ENCODE measurements at places on chromosomes 16 and 17. TPM values are rescaled to one million over a fixed set of nuclear protein-coding genes. Genes with fewer than 3 reads are reported as not detected.

MFAP4 gene
- total RNA-seq, result 5.0 TPM

KRTAP3-1 gene
- not detected for total RNA-seq

DHX58 gene
- total RNA-seq, result 1.1 TPM

GRB7 gene
- 0.18 TPM for total RNA-seq

VAT1L gene
- total RNA-seq, result 18.1 TPM

SOCS1 gene
- 2.2 TPM for total RNA-seq

TMEM204 gene
- 7.0 TPM for total RNA-seq

CD19 gene
- total RNA-seq, result not detected

CDH13 gene
- 45.8 TPM for total RNA-seq

PITPNM3 gene
- total RNA-seq, result 0.56 TPM

KRTAP4-1 gene
- not detected for total RNA-seq

PIMREG gene
- 19.4 TPM for total RNA-seq

MAF gene
- total RNA-seq, result under 0.01 TPM

CLN3 gene
- total RNA-seq, result 3.3 TPM

GRCh38 chr17:81593105-81593871, 41.1 kb upstream of the FAAP100 start:
- no peak for DNase-seq

DNA sequence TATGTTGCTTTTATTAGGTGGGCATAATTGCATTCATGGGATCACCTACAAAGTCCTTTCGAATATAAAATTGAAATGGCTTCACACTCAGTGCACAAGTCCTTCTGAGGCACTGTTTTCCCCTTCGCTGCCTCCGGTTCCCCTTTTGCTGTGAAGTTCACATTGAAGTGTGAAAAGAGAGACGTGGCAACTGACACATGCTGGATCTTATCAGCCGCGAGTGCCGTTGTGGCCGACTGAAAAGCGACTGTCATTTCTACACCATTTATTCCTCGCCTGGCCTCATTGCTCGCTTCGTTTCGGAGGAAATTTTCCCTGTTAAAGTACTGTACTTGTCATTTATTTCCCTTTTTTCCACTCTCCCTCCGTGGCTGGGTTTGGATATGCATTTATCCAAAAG, 423.5 kb downstream of the MAF start:
- no peak for DNase-seq

- DNase-seq, result no peak
Observed at GRCh38 chr16:11104168-11105037, 151.6 kb downstream of the SOCS1 start.

GRCh38 chr17:15511142-15511541, 43.7 kb upstream of the CDRT4 start:
- DNase-seq, result no peak

DNA sequence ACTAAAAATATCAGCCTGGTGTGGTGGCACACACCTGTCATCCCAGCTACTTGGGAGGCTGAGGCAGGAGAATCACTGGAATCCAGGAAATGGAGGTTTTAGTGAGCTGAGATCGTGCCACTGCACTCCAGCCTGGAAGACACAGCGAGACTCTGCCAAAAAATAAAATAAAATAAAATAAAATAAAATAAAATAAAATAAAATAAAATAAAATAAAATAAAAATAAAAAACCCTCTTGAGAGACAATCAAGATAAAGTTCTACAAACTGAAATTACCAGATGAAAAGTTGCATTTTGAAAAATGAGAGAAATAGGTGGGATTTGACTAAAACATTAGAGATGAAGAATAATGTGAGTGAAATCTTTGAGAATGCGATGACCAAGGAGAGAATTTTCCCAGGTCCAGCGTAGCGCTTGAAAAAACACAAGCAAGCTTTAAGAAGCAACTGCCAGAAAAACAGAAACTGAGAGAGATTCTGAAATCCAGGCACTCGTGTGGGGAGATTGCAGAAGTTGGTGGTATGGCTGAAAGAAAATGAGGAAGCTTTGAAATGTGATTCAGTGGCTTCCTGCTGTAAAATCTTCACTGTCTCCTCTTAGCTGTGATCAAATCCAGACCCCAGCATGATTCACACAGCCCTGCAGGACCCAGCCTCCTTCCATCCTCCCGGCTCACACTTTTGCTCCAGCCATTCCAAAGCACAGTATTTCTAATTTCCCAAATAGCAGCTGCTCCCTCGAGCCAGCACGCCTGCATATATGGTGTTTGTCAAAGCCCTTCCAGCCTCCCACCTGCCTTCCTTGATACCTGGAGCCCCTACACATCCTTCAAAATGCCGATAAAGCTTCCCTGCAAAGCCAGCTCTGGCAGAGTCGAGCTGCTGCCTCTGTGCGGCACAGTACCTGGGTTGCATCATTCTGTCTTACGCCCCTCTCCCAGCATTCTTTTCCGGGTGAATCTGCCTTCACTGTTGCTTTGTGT, 8.2 kb upstream of the CD300E start:
- DNase-seq, result no peak

- DNase-seq, result peak; percentile 43
Observed at GRCh38 chr16:87006789-87007745, 310.1 kb downstream of the C16orf95 start.

- DNase-seq, result no peak
Observed at GRCh38 chr17:13797863-13798262, 196.1 kb upstream of the HS3ST3A1 start.

DNA sequence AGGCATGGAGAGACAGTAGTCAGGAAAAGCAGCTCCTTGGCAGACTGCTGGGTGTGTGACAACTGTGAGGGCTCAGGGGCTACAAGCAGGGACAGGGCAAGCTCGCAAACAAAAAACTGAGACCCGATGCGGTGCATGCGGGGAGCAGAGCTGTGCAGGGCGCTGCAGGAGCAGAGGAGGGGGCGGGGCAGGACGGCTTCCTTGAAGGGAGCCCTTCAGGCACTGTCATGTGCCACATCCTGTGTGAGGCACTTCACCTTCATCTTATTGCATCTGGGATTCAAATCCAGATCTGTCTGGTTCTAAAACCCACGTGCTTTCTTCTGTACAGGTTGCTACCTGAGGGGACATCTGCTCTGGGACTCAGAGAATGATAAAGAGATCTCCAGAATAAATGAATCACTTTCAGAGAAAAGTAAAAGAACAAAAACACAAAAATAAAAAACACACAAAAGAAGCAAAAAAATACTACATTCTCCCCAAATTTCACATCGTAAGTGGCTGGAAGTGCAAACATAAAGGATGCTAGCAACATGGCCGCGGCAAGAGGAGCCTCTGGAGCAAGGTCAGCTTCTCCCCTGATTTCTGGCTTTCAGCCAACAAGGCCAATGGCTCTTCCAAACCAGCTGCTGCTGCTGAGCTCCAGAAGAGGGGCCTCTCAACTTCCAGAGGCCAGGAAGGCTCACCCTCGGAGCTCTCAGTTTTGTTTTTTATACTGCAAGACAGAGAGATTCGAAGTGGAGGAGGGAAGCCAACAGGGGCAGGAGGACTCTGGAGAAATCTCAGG, 14.2 kb downstream of the LYRM9 start:
- DNase-seq, result no peak

- no peak for DNase-seq
Observed at GRCh38 chr16:25957707-25958106, 265.9 kb downstream of the HS3ST4 start.

GRCh38 chr16:85172455-85173145, 60.3 kb upstream of the CIBAR2 start:
- peak; percentile 53 for DNase-seq

- no peak for DNase-seq
Observed at GRCh38 chr16:51429041-51429440, 278.0 kb upstream of the SALL1 start.

- DNase-seq, result no peak
Observed at GRCh38 chr17:60314423-60314822, 77.5 kb downstream of the USP32 start.

DNA sequence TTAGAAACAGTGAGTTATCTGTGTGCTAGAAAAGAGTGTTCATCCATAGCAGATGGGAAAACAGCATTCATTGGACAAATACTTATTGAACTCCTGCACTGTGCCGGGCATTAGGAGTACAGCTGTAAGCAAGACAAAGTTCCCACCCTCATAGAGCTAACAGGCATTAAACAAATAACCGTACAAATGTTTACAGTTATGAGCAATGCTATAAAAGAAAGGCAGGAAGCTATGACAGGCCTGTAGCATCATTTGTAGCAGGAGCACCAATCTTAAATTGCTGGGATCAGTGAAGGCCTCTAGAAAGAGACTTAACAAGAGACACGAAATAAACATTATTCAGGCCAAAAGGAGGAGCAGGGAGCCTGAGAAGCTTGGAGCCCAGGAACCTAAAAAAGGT, 15.6 kb downstream of the SDR42E1 start:
- peak; percentile 36 for DNase-seq

GRCh38 chr17:1045456-1045855, 48.5 kb downstream of the TIMM22 start:
- no peak for DNase-seq

- DNase-seq, result no peak
Observed at GRCh38 chr16:50606431-50607050, 58.3 kb downstream of the NKD1 start.

GRCh38 chr16:76816475-76816874, 374.5 kb upstream of the MON1B start:
- no peak for DNase-seq

DNA sequence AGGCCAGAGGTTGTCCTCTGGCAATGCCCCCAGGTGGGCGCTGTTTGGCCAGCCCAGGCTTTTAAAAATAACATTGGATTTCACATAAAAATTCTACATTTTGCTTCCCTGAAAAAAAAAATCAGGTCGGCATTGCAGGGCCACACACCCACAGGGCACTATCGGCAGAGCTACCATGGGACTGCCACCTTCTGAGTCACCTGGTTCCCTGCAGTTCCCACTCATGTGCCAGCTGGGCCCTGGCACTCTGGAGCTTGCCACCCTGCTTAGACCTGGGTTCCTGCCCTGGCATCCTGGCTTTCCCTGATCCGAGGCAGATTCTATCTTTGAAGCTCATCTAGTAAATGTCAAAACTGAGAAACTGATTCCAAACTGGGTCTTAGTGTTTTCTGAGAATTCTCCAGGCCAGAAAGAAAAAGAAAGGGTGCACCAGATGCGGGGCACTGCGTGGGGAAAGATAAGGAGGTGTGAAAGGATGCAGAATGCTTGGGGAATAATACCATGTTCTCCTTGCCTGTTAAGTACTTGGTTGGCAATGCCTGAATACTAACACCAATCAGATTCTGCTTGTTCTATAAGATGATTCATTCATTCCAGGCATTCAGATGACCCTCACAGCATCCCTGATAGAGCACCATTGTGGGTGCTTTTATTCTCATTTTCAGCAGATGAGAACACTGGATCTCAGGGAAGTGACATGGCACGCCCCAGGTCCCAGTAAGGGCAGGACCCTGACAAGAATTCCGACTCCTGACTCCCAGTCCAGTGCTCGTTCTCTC, 51.8 kb downstream of the RAI1 start:
- DNase-seq, result peak; percentile 81

- peak; percentile 44 for DNase-seq
Observed at GRCh38 chr17:39634384-39634871, 2.5 kb upstream of the STARD3 start.

DNA sequence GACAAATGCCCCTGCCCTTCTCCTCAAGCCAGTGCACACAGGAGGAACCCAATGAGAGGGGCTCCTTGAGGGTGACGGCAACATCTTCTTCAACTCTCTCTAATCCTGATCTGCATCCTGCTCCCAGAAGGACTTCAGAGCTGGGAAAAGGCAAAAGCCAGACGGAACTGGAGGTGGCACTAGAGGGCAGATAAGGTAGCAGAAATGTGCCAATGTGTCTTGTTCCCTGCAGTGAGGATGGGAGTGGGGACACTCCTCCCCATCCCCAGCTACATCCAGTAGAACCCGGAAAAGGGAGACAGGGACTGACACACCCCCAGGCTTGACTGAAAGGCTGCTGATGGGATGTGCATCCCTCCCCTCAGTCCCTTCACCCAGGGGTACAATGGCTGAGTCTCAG, 28.5 kb downstream of the SRCIN1 start:
- DNase-seq, result no peak

- DNase-seq, result no peak
Observed at GRCh38 chr17:74478420-74479100, 12.1 kb downstream of the CD300A start.

DNA sequence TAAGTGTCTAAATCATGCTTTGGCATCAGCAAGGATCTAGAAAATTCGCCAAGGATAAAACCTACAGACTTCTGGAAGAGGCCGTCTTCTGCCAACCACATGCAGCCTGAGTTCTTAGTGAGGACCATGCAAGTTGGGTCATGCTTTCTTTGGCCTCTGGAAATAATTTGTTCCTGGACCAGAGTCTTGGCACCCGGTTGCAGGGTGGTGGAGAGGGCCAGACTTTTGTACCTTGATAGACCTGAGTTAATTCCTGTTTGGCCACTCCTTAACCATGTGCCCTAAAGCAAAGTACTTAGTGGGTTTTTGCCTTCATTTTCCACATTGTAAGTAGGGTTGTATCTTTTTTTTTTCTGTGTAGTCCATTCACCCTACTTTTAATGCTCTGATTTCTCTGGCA, 283.4 kb upstream of the IRX5 start:
- DNase-seq, result no peak

- no peak for DNase-seq
Observed at GRCh38 chr17:69928611-69929010, 146.4 kb upstream of the KCNJ16 start.

GRCh38 chr17:53971361-53971760, 148.6 kb downstream of the KIF2B start:
- DNase-seq, result no peak

DNA sequence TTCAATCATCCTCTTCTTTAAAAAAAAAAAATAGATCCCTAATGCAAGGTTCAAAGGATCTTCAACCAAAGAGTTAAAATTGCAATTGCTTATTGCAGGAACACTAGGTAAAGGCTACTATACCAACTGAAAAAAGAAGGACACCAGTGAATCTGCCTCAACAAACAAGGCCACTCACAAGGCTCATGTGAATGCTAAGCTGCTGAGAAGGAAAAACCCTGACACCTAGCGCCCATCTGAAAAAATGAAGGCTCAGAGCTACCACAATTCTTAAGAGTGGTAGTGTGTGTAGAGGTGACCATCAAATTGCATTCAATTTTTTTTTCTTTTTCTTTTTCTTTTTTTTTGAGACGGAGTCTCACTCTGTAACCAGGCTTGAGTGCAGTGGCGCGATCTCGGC, 201.6 kb upstream of the C17orf78 start:
- peak; percentile 28 for DNase-seq

- peak; percentile 67 for DNase-seq
Observed at GRCh38 chr17:64028874-64029464, 8.5 kb upstream of the ICAM2 start.

- DNase-seq, result peak; percentile 35
Observed at GRCh38 chr16:87169509-87169995, 147.6 kb downstream of the C16orf95 start.

DNA sequence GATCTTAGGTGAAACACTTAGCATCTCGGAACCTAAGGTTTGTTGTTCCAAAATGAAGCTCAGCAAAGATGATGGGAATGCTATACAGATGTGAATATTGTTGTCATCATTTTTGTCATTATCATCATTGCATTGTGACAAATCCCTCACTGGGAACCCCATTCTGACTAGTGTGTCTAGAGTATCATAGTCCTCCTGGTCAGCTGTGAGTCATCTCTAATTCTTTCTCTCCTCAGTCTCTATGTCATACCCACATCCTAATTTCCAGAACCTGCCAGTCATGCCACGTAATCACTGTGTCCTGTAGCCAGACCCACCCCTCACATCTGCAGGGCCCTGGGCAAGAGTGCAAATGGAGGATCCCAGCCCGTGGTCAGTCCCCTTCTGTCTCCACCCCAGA, 60.5 kb upstream of the CLEC3A start:
- DNase-seq, result peak; percentile 59
